ENCODE measurements at places on chromosomes 2 and 18.

DNA sequence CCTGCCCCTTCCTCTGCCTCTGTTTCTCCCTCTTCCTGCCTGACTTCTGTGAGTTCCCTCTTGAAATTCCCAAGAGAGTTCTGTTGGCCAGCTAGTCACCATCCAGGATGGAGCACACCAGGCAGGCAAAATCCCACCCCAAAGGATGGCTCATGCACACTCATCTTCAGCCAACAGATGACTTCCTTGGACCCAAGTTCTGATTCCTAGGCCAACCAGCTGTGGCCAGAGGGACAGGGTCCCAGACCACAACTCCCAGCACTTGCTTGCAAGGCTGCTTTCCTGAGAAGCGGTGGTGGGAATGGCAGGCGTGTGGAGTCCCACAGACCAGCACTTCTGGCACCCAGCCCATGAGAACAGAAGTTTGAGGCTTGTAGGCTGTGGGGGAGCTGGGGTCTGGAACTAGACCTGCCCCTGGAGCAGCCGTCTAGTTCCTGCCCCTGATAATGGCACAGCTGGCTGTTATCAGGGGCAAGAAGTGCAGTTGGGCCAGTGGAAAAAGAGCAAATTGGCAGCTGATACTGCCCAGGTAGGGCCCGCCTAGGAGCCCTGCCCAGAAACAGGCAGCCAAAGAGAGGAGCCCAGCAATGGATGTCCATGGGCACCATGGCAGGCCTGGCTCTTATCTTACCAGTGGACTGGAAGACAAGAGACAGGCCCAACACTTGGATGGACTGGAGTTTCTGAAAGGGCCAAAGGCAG is 56.7 kb downstream of the CYP26B1 start:
- DNase-seq = no peak

GRCh38 chr2:219416235-219416602 is 2.0 kb upstream of the DES start:
- DNase-seq = no peak

DNA sequence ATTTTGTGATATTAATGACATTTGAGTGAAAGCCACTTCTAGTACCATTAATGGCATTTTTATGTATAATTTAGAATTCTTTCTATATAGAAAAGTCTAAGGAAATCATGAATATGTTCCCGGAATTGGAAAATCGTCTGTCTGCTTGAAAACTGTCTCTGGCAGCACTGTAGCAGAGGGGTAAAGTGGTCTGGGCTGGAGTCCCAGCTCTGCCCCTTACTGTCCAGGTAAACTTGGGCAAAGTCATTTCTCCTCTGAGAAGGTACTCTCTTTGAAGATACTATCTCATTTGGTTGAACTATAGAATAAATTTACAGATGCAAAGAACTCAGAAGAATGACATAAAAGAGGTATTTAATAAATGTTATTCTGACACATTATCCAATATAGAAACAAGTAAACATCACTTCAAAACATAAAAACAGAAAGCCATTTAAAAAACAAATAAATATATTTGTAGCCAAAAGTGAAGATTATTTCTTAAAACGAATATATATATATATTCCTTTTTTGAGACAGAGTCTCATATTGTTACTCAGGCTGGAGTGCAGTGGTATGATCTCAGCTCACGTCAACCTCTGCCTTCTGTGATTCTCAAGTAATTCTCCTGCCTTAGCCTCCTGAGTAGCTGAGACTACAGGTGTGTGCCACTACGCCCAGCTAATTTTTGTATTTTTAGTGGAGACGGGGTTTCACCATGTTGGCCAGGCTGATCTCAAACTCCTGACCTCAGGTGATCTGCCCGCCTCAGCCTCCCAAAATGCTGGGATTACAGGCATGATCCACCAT is 149.8 kb upstream of the ITGA4 start:
- no peak for DNase-seq

- DNase-seq = no peak
Measured at GRCh38 chr2:58137856-58138255, 91.2 kb downstream of the VRK2 start.

- no peak for DNase-seq
Measured at GRCh38 chr2:173819852-173820251, 145.3 kb downstream of the SP3 start.

DNA sequence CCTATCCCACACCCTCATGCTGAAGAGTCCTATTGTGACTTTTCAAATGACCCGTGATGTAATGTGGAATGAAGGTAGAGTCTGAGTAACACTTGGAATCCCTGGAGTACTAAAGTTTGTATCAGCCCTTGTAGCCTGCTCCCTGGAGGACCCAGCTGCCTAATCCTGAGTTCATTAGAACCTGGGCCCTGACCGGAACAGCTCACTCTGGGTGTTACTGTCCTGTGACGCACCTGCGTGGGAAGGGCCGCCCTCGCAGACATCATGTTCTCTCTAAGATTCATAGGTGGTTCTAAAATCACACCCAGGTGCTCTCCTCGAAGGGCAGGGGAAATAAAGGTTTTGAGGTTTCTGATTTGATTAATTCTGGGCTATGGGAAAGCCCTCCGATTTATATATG is 62.3 kb downstream of the NCK2 start:
- DNase-seq = no peak

DNA sequence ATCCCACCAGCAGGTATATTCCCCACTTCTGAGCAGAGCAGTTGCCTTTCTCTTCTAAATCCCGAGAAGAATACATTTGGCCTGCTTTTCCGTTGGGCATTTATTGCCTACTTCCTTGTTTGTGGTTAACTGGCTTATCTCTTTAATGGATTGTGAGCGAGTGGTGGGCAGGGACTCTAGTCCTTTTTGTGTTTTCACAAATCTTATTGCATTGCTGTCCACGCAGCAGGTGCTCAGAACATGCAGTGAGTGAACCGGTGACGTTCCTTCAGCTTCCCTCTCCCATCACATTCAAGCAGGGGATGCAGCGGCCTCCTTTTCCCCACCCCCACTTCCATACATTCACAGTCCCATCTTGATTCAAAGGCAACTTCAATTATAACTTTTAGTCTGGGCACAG is 28.9 kb upstream of the GAREM2 start:
- DNase-seq = no peak

DNA sequence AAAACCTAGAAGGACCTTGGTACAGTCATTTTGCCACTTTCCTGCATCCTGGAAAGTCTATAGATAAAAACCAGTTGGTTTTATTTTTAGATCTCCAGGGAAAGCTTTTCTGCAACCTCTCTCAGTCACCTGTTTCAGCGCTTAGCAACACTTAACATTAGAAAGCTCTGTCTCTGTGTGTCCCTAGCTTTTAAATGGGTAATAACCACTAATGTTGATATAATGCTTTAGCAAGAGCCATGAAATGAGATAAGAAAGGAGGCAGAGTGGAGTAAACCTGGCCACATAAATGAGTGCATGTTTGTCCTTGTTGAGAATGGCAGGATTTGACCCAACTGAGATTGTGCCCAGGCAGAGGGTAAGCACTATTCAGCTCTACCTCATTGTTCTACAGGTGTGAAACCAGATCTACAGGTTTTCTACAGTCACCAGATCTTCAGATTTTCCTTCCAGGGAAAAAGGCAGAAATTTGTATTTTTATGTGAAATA is 44.8 kb downstream of the MARCHF4 start:
- no peak for DNase-seq

GRCh38 chr18:79583426-79583825 is 96.2 kb upstream of the CTDP1 start:
- DNase-seq = no peak

- DNase-seq = peak; percentile 39
Measured at GRCh38 chr2:10141736-10142639, 19.4 kb downstream of the RRM2 start.

- no peak for DNase-seq
Measured at GRCh38 chr2:6196449-6196848, 504.3 kb downstream of the SOX11 start.

DNA sequence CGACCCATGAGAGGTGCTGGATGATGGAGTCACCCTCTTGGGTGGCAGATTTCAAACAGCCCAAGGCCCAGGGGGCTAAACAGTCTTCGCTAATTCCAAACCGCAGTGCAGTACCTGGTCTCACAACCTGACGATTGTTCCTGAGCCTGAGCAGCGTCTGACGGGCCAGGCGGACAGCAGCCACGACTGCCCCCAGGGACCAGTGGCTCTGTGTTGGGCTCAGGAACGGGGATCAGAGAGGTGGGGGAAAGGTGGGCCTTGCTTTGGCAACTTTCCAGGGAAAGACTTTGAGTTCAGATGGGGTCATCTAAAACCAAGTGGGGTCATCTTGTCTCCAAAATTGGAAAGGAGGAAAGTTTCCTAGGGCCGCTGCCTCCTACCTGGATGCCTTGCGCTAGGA is 492 bp downstream of the COLEC11 start:
- no peak for DNase-seq

- DNase-seq = no peak
Measured at GRCh38 chr2:46136953-46137352, 160.3 kb upstream of the EPAS1 start.

DNA sequence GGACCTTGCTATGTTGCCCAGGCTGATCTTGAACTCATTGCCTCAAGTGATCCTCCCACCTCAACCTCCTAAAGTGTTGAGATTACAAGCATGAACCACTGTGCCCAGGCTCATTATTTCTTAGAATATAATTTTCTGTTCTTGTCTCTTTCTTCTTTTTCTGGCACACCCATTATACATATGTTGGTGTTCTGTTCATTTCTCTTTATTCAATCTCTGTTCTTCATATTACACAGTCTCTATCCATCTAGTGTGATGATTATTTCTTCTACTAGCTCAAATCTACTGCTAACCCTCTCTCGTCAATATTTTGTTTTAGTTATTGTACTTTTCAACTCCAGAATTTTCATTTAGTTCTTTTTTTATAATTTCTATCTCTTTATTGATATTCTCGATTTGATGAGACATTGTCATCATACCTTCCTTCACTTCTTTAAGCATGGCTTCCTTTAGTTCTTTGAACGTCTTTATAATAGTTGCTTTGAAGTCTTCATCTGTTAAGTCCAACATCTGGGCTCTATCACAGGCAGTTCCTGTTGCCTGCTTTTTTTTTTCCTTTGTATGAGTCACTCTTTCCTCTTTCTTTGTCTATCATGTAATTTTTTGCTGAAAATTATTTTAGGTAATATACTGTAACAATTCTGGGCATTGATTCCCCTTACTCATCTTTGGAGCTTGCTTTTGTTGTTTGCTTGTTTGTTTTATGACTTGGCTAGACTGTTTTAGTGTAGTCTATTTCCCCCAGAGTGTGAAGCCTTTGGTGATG is 196.4 kb upstream of the NABP1 start:
- no peak for DNase-seq

DNA sequence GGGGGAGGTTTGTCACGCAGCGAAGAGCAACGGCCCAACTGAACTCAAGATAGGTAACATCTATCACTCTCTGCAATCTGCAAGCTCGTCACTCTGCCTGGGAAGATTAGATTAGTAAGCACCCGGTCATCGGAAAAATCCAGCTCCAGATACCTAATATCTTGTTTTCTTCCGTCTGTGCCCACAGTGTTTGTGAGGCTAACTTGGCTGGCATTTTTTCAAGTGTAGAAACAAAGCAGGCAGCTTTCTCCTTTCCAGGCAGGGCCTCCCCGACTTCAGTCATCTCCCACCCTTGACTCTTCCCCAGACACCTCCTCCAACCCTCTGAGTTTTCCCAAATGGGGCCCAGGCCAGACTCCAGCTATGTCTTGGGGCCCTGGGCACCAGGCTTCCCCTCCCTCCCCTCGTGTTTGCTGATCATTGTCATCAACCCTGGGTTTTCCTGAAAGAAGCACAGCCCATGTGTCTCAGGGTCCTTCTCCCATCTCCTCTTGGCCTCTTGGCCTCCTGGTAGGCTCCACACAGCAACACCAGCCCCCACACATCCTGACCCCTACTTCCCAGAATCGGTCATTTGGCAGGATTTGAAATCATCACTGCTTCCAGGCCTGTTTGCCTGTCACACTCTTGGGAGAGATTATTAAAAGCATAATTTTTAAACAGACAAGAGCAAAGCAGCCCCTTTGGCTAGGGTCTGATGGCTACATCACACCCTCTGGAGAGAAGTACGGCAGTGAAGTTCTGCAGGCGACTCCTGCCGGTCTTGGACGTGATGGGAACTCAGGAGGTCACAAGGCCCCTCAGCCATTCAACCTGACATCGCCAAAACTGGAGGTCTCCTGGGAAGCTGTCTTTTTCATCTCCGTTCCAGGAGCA is 144.9 kb upstream of the ID2 start:
- DNase-seq = no peak

GRCh38 chr2:198287706-198288105 is 483.3 kb downstream of the PLCL1 start:
- no peak for DNase-seq

DNA sequence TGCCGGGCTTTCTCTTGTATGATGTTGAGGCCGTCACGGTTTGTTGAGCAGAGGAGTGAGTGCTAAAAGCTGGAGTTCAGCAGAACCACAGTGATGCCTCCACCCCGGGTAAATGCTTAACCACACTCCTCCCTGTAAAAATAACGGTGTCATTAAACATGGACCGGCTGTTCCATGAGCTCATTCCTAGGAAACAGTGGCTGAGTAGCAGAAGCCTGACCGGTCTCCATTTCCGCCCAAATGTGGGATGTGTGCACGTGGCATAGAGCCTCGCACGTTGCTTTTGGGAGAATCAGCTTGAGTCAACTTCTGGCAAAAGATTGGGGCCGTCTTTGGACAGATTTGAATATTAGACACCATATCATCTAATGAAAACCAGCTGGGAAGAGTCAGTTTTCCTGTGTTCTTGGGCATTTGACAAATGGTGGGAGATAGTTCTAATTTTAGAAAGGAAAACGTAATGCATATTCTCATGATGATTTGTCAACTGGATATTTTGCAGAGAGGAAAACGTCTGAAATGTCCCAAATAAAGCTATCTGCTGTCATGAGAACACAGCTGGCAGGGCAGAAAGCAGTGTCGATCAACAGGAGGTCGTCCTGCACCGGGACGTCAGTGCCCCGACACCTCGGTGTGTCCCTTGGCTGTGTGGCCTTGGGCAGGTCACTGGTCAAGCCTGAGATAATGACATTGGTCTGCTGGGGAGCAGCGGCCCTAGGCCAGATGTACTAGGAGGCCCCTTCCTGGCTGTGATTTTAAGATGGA is 42.4 kb downstream of the LRRFIP1 start:
- DNase-seq = no peak

- no peak for DNase-seq
Measured at GRCh38 chr2:88658326-88658725, 31.1 kb upstream of the EIF2AK3 start.

DNA sequence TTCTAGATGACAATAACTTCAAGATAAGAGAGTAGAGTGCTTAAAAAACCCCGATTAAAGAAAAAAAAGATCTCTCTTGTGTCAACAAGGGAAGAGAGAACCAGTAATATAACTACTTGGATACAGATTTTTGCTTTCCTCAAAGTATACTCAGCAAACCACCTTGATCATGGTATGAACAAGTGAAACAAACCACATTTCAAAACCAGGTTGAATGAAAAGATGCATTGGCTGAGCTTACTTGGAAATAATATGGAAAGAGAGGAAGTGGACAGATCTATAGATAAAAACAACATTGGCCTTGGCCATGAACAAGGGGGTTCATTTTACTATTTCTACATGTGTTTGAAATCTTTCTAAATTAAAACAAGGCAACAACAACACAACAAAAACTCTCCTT is 50.1 kb downstream of the ATP8B1 start:
- no peak for DNase-seq

- DNase-seq = no peak
Measured at GRCh38 chr2:139098961-139099360, 318.8 kb upstream of the NXPH2 start.

- no peak for DNase-seq
Measured at GRCh38 chr2:10559634-10560224, 111.6 kb upstream of the ODC1 start.

Data from memory B cell (primary cell).